ENCODE measurements at places on chromosomes 1 and 21.

- no peak overlapping the region for H3K27ac ChIP-seq
- no peaks in the 10 kb centered on the region for H3K36me3 ChIP-seq
- H3K4me3 ChIP-seq: no peak overlapping the region
- DNase-seq: no peak
These were observed 251.7 kb upstream of the DPYD start for GRCh38 chr1:98172578-98172977.

DNA sequence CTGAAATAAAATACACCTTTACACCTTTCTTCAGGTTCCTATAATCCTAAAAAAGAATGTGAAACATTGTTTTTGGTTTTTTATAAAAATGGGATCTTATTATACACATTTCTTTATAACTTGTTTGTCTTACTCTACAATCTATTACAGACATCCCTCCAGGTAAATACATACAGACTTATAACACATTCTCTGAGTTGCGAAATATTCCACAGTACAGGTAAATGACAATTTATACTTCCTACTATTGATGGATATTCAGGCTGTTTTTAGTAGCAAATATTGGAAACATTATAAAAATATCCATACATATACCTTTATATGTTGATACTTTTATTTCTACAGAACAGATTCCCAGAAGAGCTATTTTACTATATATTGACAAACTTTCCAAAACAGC lies 20.3 kb downstream of the PIK3R3 start:
- DNase-seq: no peak
- H3K4me3 ChIP-seq: no peak overlapping the region
- H3K27ac ChIP-seq: no peak overlapping the region
- H3K27me3 ChIP-seq: no peaks in the 10 kb centered on the region
- peaks cover 5% of the 10 kb centered on the region for H3K36me3 ChIP-seq

GRCh38 chr1:164560556-164560955 lies 1.6 kb downstream of the PBX1 start:
- DNase-seq: no peak
- H3K36me3 ChIP-seq: peaks cover 12% of the 10 kb centered on the region
- peak overlapping the region; percentile 100 for H3K4me3 ChIP-seq

- no peaks in the 10 kb centered on the region for H3K4me1 ChIP-seq
- no peak overlapping the region for H3K27ac ChIP-seq
These were observed 56.4 kb downstream of the SPATA17 start for GRCh38 chr1:217687511-217687910.

- H3K36me3 ChIP-seq: no peaks in the 10 kb centered on the region
- no peak overlapping the region for H3K27ac ChIP-seq
- peaks cover 9% of the 10 kb centered on the region for H3K27me3 ChIP-seq
- H3K4me1 ChIP-seq: no peaks in the 10 kb centered on the region
- DNase-seq: no peak
These were observed 128.4 kb downstream of the HIVEP3 start for GRCh38 chr1:41790351-41790750.

DNA sequence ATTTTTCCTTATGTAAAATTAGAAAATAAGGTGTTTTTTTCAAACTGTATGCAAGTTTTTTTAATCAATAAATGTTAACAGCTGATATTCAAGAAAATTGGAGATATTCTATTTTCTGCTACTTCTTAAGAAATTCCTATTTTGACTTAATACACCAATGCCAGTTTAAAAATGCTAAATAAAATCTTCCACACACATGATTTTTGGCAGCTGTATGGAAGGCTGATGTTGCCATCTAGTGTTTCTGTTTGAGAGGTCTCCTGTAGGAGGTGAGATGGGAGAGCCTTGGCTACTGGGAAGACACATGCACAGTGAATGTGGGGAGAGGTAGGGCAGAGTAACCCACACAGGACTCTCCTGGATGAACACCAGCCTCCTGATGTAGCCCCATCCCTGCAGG lies 29.2 kb upstream of the OR2B11 start:
- peaks cover 36% of the 10 kb centered on the region for H3K27me3 ChIP-seq
- H3K27ac ChIP-seq: no peak overlapping the region
- H3K4me1 ChIP-seq: peaks cover 12% of the 10 kb centered on the region
- no peaks in the 10 kb centered on the region for H3K36me3 ChIP-seq
- DNase-seq: no peak

GRCh38 chr1:162855461-162856150 lies 5.4 kb downstream of the CCDC190 start:
- peaks cover 4% of the 10 kb centered on the region for H3K27me3 ChIP-seq
- no peaks in the 10 kb centered on the region for H3K36me3 ChIP-seq
- H3K4me3 ChIP-seq: no peak overlapping the region

- peaks cover 8% of the 10 kb centered on the region for H3K36me3 ChIP-seq
- no peak for DNase-seq
- no peak overlapping the region for H3K4me3 ChIP-seq
- H3K4me1 ChIP-seq: peaks cover 50% of the 10 kb centered on the region
- no peak overlapping the region for H3K27ac ChIP-seq
These were observed 106.7 kb upstream of the SOD1 start for GRCh38 chr21:31552826-31553225.

DNA sequence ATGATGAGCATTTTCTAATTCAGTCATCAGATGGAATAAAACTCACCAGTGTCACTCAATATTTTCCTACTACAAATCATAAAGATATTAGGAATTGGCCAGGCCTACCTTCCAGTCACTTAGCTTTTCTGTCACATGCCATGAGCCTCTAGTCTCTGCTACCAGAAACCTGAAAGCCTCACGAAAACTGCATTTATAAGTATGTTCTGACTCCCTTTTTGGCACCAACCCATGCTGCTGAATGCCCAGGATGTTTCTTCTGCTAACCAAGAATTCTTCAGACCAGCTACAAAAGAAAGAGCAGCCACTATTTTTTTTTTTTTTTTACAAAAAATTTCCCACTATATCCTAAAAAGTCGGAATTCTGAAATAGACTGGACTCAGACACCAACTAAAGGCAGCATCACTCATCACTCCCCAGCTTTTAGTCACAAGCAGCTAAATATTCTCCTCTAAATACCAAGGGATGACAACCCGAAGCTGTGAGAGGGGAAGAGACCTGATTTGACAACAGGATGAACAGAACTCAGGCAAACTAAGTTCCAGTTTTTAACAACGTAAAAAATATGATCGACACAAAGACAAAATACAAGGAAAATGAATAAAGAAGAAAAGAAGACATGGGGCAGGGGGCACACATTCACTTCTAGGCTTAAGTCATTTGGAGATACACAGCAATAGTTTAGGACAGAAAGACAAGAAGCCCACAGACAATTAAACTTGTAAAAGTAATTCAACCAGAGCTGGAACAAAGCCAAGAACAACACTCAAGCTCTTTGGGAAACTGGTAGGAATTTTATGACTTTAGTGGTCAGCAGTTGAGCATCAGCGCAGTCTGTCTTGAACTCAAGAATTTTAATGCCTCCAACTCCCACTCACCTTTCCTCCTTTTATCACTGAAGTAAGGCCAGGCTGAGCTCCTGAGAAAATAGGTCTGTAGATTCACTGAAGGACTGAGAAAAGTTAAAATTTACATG lies 1.7 kb downstream of the DCAF8 start:
- H3K27ac ChIP-seq: peak overlapping the region; percentile 100
- H3K27me3 ChIP-seq: peaks cover 8% of the 10 kb centered on the region
- no peak for DNase-seq
- H3K36me3 ChIP-seq: peaks cover 5% of the 10 kb centered on the region
- peaks cover 58% of the 10 kb centered on the region for H3K4me1 ChIP-seq

DNA sequence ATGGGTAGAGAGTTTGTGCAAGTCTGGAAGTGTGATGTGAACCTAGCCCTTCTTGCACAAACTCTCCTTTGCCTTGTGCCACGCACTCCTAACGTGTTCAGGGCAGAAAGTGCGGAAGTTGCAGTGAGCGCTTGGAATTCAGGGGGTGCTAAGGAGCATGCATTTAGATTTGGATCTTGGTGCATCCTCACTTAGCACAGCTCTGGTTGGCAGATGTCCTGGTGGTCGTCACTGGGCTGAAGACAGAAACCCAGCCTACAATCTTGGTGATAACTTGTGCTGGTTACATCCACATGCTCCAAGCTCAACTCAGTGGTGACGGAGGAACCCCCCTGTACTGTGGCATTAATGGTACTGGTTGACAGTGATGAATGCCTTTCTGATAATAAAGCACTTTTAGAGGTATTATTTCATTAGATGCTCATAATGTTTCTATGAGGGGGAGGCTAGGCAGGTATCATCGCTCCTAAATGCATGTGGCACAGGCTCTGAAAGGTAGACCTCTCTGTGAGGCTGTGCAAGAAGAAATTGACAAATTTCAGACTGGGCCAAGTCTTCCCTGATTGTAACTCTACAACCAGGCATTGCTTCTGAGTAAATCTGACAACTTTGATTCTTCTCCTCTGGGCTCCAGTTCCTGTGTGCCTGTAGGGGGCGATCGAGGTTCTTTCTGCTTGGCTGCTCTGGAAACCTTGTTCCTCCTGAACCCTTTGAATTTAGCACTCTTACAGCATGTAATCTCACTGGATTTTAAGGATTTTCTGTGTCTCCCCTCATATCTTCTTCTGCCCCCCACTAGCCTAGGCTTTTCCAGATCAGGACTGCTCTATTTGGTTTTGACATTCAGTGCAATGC lies 40.6 kb downstream of the MAPKAPK2 start:
- peaks cover 3% of the 10 kb centered on the region for H3K36me3 ChIP-seq
- H3K27ac ChIP-seq: no peak overlapping the region
- no peaks in the 10 kb centered on the region for H3K27me3 ChIP-seq

DNA sequence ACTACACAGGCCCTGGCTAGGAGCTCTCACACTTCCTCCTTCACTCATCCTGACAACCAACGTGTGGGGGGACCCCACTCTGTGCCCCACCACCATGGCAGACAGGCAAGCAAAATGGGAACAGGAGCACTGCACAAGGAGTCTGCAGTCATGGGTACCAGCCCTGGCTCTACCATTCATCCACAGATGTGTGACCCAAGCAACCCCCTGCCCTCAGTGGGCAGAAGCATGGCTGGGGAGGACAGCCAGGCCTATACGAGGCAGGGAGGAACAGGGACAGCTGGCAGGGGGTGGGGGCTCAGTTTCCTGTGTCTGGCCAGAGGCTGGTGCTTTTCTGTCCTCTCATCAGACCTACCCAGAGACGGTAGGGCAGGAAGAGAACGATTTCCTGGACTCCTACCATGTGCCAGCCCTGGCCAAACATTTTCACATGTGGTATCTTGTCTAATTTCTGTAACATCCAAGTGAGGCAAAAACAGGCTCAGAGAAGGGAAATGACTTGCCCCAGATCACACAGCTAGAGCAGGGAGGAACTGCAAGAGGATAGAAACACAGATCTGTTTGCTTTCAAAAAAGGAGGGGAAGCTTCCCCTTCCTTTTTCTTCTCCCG lies 178.0 kb downstream of the HIVEP3 start:
- no peak for DNase-seq
- H3K4me1 ChIP-seq: peaks cover under 1% of the 10 kb centered on the region
- no peak overlapping the region for H3K27ac ChIP-seq

DNA sequence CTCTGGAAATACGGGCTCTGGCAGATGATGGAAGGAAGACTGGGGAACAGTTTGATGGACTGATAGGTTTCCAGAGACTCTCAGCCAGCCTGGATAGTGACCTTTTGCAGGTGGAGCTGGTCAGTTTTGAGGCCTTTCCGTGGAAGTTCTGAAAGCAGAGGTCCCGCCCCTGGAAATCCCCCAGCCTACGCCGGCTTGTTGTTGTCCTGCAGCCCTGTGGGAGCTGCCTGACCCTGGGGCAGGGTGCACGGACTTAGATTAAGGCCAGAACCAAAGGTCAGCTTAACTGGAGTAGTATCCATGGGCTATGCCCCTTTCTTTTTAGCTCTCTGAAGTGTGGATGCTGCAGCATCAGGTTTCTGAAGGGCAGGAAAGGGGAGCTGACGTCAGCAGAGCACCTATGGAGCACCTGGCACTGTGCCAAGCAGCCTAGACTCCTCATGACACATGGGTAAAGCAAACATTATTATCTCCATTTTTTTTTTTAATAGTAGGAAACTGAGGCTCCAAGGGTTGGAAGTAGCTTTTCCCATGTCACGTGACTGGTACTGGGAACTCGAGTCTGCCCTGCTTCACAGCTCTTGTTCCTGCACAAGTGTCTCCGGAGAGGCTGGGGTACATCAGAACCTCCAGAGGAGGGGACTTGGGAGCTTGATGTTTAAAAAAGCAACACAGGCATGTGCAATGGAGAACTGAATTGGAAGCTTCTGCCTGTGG lies 38.5 kb downstream of the IER5 start:
- H3K4me3 ChIP-seq: no peak overlapping the region
- H3K27me3 ChIP-seq: no peaks in the 10 kb centered on the region
- DNase-seq: no peak
- H3K4me1 ChIP-seq: peaks cover 12% of the 10 kb centered on the region
- no peak overlapping the region for H3K27ac ChIP-seq

- peaks cover 8% of the 10 kb centered on the region for H3K4me1 ChIP-seq
- H3K27me3 ChIP-seq: no peaks in the 10 kb centered on the region
- no peak for DNase-seq
- H3K36me3 ChIP-seq: no peaks in the 10 kb centered on the region
These were observed 40.1 kb downstream of the DNM3 start for GRCh38 chr1:171881442-171881841.

DNA sequence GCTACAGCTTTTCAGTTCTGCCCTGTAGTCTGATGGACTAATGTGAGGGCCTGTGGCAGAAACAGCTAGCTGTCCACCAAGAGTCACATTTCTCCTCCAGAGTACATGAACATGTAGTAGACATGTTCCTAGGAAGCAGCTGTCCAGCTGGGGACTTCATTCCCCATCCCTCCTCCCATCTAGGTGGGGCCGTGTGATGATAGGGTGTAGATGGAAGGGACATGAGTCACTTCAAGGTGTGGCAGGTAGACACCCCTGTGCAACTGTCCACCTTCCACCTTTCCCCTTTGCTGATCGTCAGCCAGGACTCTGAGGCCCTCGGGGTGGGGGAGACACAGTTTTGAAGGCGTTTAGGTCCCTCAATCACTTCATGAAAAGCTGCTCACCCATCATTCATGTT lies 3.6 kb upstream of the RD3 start:
- H3K36me3 ChIP-seq: no peaks in the 10 kb centered on the region
- no peak overlapping the region for H3K27ac ChIP-seq
- peaks cover 25% of the 10 kb centered on the region for H3K4me1 ChIP-seq
- no peak overlapping the region for H3K4me3 ChIP-seq
- H3K27me3 ChIP-seq: peaks cover 11% of the 10 kb centered on the region
- no peak for DNase-seq

GRCh38 chr1:12346483-12347151 lies 116.8 kb downstream of the VPS13D start:
- no peak for DNase-seq
- H3K4me1 ChIP-seq: peaks cover 37% of the 10 kb centered on the region
- peaks cover 68% of the 10 kb centered on the region for H3K36me3 ChIP-seq

- DNase-seq: no peak
- H3K27me3 ChIP-seq: peaks cover 9% of the 10 kb centered on the region
- no peak overlapping the region for H3K4me3 ChIP-seq
These were observed 79.0 kb downstream of the PCP4 start for GRCh38 chr21:39946199-39946598.

DNA sequence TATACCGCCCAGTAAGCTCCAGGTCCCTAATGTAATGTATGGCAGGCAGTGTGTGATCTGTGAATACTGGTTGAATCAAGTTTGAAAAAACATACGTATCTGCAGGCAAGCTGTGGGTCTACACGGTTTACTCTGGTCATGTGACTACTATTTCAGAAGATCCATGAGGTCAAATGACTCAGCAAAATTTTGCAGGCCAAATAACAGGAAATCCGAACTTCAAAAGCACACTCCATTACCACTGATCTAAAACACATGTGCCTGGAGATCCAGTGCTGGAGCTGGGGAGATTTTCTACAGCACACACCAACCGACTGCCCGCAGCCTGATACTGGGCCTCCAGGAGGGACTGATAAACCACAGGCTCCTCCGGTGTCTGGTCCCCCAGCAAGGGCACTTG lies 64.5 kb upstream of the SLC44A3 start:
- H3K27me3 ChIP-seq: no peaks in the 10 kb centered on the region
- peak overlapping the region; percentile 95 for H3K27ac ChIP-seq
- no peak for DNase-seq
- H3K4me3 ChIP-seq: no peak overlapping the region

GRCh38 chr1:42817440-42817767 lies 207 bp upstream of the SVBP start:
- DNase-seq: no peak
- no peaks in the 10 kb centered on the region for H3K27me3 ChIP-seq
- peak overlapping the region; percentile 15 for H3K27ac ChIP-seq
- peak overlapping the region; percentile 65 for H3K4me3 ChIP-seq

Data from mesothelial cell of epicardium (in vitro differentiated cells).